ENCODE measurements at places on chromosomes 11 and 22. TPM values are rescaled to one million over a fixed set of nuclear protein-coding genes. Genes with fewer than 3 reads are reported as not detected.

DNA sequence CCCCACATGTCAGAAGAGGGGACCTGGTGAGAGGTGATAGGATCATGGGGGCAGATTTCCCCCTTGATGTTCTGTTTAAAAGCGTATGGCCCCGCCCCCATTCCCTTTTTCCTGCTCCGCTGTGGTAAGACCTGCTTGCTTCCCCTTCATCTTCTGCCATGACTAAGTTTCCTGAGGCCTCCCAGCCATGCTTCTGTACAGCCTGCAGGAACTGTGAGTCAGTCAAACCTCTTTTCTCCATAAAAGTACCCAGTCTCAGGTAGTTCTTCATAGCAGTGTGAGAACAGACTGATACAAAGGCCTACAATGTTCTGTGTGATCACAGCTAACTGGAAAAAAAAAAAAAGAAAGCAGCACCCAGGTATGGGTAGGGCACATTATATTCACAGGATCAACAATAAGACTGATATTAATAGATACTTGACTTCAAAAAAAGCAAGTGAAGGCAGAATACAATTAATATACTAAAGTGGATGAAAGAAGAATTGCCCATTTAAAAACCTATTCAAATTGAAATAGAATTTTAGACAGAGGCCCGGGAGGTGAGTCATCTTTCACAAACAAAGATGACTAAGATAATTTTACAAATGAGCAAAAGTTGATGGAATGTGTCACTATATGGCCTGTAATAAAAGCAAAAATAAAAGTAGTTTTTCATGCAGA, 1.7 kb upstream of the OR52K1 start:
- no peak for DNase-seq

The SLC7A4 gene
- polyA plus RNA-seq, result 0.39 TPM

DNA sequence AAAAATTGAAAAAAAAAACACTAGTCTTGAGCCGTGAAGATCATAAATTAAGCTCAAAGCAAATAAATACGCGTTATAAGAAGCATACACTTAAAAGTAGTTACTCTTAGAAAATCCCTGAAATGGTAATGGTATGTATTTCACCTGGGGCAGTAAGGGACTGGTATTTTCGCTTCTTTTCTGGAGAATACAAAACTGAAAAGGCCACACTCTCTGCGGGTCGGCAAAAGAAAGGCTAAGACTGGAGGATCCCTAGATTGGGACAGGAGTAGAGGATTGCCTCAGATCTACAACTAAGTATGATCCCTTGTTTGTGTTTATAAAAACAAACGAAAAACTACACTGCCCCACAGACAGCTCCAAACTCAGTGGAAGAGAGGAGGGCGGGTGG, 617 bp downstream of the TSG101 start:
- no peak for DNase-seq

The TLCD5 gene
- polyA plus RNA-seq, result 13.9 TPM

The USH1C gene
- polyA plus RNA-seq, result 0.88 TPM

- DNase-seq, result no peak
Measured at GRCh38 chr11:44559207-44559939, 6.1 kb upstream of the CD82 start.

DNA sequence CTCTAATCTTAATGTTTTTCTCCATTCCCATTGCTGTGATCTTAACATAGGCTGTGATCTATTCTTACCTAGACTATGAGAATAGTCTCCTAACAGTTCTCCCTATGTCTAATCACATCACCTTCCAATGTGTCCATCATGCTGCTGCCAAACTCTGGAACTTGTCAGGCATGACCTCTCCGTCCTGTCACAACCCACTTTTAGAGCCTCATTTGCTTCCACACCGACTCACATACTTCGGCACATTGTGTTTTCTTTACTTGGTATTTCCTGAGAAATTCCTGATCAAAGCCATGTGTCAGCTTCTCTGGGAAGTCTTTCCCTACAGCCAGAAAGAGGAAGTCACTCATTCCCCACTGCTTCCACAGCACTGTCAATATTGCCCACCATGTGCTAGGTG, 40.5 kb upstream of the BIRC3 start:
- DNase-seq, result no peak

- DNase-seq, result no peak
Measured at GRCh38 chr11:33178443-33179180, 17.3 kb upstream of the CSTF3 start.

The OR51E2 gene
- polyA plus RNA-seq, result 0.09 TPM

DNA sequence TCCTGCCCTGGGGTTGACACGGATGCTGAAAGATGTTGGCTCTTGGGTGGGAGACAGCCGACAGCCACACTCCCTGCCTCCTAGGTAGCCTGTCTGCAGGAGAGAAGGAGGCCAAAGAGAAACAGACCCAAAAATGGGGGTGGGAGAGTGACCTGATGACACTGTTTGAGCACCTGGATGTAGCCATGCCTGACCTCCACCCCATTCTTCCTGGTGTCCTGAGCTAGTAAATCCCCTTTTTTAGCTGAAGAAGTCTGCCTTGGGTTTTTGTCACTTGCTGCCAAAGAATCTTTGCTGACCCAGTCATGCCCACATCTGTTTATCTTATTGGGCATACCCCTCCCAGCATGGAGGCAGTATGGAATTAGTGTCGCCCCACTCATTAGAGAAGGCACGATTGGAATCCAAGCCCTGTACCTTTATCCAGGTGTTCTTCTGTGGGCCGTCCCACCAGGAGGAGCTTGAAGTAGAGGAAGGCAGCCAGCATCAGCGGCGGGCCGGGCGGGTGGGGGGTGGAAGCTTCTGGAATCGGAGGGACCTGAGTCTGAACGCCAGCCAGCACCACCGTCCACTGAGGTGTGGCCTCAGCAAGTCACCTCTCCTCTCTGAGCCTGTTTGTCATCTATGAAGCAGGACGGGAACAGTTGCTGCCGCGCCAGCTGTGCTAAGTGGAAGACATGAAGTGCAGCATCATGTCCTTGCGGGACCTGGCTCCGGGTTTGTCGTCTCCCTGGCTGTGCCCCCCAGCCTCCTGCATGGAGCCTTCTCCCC, 37.8 kb downstream of the IGHMBP2 start:
- no peak for DNase-seq

GRCh38 chr11:11430431-11430830, 77.4 kb upstream of the CSNK2A3 start:
- DNase-seq, result no peak

DNA sequence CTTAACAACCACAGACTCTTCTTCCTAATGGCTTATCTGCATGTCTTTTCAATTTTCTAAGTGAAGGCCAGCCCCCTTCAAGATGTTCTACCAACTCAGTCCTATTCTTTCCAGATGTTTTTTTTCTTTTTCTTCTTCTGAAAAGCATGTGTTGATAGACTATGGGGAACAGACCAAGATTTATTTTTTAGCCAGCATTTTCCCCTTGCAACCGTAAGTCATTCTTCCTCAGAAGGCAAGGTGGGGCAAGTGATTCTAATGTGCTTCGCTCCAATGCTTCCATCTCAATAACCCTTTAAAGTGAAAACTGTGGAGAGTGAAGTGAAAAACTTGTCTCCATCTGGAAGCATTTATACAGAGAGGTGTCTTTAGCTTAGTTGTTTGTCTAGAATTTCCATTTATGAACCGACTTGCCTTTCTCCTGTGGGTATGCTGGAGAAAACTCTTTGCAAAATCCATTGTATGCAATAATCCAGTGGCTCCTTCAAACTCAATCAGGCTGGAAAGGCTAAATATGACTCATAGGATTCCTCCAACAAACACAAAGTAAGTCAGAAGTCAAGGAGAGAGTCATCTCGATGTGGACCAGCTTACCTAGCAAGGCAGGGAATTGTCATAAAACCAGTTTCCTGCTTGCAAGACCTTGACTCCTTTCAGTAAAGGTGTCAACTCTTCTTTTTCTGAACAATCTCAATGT, 83.7 kb downstream of the MAML2 start:
- no peak for DNase-seq

GRCh38 chr11:62976109-62976508, 8.7 kb downstream of the SLC22A6 start:
- DNase-seq, result no peak

DNA sequence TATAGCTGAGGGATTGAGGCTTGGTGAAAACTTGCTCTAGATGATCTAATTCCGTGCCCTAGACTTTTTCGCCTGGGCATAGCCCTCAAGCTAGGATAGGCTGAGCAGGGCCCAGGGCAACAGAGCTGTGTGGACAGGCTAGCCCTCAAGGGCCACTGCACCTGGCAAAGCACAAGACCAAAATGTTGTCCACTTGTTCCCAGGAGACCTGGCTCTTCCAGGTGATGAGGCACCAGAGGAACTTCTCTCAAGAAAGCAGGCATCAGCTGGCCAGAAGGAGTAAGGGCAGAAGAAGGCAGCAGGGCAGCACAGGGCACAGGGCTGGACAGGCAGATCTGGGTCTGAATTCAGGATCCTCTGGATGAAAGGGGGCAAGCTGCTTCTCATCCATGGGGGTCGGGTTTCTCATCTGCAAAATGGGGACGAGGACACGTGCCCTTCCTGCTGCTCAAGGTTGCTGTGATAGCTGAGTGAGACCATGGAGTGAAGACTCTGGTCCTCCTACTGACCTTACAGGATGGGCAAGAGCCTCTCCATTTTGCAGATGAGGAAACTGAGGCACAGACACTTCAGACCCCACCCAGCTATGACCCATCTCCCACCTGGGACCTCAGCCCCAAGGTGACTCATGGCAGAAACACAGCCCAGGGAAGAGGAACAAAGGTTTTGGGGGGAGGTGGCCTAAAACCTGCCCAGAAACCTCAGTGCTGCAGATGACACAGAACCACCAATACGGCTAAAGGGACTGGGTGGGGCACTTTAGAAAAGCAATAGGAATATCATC, 42.2 kb upstream of the PRDM11 start:
- no peak for DNase-seq

GRCh38 chr11:57085611-57086010, 96.1 kb upstream of the LRRC55 start:
- no peak for DNase-seq

GRCh38 chr11:109432105-109432504, 10.1 kb downstream of the C11orf87 start:
- DNase-seq, result no peak

All from right lung (tissue), 10 donors.